AML-193 (cell line): ENCODE measurements at places on chromosomes 6 and 20.

GRCh38 chr6:109373331-109373730 lies 8.9 kb downstream of the CD164 start:
- DNase-seq = no peak

DNA sequence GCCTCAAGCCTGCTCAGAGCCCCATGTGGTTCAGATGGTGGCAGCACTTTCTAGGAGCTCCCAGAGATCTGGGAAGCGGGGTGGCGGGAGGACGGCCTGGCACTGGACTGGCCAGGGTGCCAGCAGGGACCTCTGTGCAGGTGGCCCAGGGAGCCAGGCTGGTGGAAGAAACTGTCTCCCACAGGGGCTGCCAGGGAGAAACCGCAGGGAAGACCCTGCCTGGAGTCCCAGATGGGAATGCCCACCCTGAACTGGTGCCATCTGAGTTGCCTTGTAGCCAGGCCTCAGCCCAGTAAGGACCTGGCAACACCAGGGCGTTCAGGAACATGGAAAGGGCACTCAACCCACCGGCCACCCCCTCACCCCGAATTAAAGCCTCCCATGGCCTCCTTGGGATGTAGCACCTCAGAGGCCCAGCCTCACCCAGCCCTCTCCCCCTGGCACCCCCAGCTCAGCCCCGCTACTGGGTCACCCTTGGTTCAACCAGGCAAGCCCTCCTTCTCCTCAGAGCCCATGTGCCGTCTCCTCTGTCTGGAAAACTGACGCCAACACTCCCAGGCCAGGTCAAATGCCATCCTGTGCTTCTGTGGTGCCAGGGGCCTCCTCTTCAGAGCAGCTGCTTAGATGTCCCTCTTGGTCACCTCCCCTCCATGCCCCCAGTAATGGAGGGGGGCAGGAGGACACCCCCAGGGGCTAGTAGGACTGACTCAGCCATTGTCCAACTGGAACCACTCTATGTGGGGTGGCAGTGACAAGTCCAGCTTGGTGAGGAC lies 5.9 kb upstream of the C20orf144 start:
- no peak for DNase-seq

- no peak for DNase-seq
Observed at GRCh38 chr6:121157906-121158305, 176.4 kb downstream of the TBC1D32 start.

DNA sequence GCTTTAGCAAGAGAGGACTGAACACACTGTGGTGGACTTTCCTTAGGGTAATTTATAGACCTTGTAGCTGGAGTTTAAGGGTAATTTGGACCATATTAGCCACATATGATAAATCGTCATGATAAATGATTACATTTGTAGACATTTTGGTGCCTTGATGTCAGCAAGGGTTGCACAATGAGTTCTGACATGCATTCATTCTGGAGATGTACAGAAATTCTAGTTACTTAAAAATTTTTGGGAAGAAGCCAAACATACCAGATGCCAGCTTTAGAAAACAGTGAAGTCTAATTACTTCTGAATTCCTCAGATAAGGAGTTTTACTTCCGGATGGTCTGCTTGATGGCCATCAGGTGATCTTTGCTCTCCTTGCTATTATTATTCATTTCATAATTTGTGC lies 653.1 kb downstream of the TBC1D32 start:
- DNase-seq = no peak

DNA sequence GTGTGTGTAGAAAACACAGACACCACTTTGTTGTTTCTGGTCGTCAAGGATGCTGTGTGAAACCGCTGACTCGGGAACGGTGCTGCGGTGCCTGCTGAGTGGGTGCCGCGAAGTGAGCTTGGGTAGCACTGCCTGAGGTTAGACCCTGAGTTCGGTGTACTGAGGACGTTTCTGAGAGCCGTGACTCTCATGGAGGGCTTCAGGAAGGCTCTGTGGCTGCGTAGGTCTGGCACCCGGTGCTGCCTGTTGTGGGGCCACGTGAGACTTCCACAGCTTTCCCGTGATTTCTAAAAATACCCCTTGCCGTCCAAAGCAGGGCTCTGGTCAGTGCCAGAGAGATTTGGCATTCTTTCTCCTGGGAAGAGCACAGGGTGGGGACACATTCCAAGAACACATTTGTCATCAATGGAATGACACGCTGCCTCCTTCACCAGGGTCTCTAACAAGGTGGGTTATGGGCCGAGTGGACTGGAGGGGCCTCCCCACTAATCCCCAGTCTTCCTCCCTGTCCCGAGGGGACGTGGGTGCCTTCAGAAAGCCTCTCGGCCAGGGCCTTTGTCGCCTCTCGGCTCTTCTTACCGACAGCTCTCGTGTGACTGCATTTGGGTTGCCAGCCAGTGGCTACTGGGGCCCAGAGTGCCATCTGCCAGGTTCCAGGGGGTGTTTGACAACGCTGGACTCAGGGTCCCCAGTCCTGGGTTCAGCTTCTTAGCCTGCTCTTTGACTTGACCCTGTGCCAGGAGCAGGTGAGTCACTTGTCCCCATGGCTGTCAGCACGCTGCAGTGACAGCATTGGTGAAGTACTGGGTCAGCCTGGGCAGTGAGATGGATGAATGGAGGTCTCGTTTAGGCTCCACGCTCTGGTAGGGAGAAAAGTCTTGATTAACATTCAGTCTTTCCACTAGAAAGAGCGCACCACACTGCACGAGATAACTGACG lies 62.2 kb downstream of the SYNJ2 start:
- DNase-seq = no peak

GRCh38 chr6:124066946-124067552 lies 263.4 kb downstream of the NKAIN2 start:
- no peak for DNase-seq

DNA sequence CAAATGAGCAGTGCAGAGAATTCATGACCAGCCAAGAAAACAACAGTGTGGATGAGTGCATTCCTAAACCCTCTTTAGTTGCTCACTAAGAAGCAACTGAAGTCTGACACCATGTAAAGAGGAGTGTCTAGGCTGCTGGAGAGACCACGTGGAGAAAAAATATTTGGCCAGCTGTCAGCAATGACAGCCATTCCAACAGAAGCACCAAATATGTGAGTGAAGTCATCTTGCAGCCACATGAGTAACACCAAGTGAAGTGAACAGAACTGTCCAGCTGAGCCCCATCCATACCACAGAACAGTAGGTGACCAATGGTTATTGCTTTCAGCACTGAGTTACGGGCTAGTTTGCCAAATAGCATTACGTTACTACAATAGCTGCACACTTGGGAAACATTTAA lies 89.4 kb downstream of the TBXT start:
- DNase-seq = no peak

- no peak for DNase-seq
Observed at GRCh38 chr20:47330933-47331708, 25.4 kb downstream of the ZMYND8 start.

GRCh38 chr6:16129623-16130401 lies 926 bp downstream of the MYLIP start:
- no peak for DNase-seq

DNA sequence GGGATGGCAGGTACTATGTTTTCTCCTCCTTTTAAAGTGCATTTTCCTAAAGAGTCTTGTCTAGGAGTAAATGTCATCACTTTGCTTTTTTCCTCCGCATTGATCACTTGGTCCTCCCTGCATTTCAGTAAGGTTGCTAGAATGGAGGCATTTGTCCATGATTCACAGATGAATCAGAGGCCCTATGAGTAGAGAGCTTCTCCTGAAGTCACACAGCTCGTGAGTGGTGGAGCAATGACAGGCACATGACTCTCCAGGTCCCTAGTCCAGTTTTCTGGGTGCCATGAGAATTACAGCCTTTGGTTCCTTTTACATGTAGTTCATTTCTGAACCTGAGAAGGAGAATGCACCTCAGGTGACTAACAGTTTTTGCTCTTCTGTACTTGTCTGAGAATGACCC lies 50.5 kb downstream of the HLA-A start:
- no peak for DNase-seq

GRCh38 chr6:163183806-163184205 lies 230.7 kb upstream of the QKI start:
- DNase-seq = no peak
